ENCODE measurements at places on chromosomes 2 and 18.
A peak's percentile ranks its signal among the peaks of the same experiment; 100 is the strongest.

GRCh38 chr2:220956429-220956828 is 615.7 kb downstream of the EPHA4 start:
- DNase-seq, result no peak

- no peak for DNase-seq
Measured at GRCh38 chr18:78542204-78542603, 437.4 kb upstream of the SALL3 start.

DNA sequence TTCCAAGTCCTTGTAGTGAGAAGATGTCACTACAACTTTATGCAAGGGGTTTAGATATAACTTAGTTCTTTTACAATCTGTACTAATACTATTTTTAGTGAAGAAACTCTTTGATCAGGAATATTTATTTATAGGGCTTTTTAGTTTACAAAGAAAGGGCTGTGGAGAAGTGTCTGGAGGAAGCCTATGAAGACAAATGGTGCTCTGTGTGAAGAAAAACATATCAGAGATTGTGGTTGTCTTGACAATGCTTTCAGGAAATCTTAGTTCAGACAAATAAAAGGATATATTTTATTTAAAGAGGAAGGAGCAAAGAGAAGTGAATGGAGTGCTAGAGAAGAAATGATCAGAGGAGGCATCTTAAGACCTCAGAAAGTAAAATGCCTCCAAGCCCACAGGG is 824.9 kb downstream of the DCDC2C start:
- no peak for DNase-seq

GRCh38 chr2:191202209-191202721 is 42.9 kb upstream of the MYO1B start:
- peak; percentile 54 for DNase-seq

- DNase-seq, result no peak
Measured at GRCh38 chr18:48877941-48878340, 72.8 kb downstream of the SMAD7 start.

DNA sequence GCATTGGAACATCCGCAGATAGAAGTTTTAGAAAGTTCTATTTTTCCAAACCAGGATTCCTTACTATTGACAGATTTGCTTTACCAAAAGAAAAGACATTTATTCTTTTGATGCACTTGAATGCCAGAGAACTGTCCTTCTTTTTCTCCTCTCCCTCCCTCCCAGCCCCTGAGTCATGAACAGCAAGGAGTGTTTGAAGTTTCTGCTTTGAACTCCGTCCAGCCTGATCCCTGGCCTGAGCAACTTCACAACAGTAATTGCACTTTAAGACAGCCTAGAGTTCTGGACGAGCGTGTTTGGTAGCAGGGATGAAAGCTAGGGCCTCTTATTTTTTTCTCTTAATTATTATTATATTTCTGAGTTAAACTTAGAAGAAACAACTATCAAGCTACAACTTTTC is 33.6 kb downstream of the APCDD1 start:
- no peak for DNase-seq
